ENCODE measurements at places on chromosomes 1 and 21.

GRCh38 chr1:176843352-176844297 lies 320.9 kb downstream of the ASTN1 start:
- DNase-seq: no peak

GRCh38 chr21:38806942-38807284 lies 1.2 kb downstream of the ETS2 start:
- DNase-seq: no peak

DNA sequence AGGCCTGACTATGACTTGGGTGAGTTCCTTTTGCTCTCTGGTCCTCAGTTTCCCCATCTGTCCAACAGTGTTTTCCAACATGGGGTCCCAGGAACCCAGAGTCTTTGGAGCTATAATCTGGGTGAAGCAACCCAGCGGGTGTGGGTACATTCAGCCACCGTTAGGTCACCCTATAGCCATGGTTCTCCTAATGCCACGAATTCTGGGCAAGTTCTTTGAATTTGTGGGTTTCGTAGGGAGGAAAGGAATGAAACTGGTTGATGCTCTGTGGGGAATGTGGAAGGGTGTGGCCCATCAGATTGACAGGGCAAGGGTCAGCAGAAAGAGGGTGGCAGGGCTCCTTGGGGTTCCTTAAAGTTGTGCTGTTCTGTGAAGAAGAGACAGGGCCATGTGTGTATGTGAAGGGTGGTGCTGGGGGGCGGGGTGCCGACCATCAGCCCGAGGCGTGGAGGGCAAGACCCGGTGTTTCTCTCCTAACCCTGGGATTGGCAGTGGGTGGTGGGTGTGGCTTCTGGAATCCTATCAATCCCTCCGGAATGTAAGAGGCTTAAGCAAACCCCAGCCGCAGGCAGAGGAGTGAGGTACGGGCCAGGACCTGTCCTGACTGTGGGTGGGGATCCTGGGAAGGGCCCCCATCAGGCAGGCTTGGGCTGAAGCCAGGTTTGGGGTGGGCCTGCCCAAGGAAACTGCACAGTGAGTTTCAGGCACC lies 35.5 kb upstream of the ZNF362 start:
- no peak for DNase-seq

DNA sequence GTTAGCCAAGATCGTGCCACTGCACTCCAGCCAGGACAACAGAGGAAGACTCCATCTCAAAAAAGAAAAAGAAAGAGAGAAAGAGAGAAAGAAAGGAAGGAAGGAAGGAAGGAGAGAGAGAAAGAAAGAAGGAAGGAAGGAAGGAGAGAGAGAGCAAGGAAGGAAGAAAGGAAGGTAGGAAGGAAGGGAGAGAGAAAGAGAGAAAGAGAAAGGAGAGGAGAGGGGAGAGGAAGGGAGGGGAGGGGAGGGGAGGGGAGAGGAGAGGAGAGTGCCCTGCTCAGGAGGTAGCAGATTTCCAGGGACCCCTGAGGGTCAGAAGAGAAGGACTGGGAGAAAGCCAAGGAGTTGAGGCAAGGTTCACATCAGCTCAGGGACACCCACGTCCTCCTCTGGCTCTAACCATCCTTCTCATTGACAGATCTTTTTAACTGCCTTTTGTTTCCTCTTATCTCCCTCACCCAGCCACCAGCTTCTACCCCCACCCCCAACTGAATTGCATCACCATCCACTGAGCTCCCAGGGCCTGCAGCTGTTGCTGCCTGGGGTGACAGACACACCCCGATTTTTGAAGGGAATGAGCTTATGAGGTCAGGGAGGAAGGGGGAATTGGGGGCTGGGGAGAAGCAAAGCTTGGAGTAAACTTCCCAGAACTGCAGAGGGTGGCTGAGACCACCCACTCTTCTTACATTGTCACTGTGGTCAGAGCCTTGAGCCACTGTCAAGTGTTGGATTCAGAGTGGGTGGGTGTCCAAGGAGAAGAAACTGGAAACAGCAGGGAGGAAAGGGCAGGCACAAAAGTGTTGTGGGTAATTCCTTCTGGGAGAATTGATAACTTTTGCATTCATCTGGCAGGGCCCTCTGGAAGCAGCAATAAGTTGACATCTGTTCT lies 91.6 kb downstream of the GLUL start:
- no peak for DNase-seq

DNA sequence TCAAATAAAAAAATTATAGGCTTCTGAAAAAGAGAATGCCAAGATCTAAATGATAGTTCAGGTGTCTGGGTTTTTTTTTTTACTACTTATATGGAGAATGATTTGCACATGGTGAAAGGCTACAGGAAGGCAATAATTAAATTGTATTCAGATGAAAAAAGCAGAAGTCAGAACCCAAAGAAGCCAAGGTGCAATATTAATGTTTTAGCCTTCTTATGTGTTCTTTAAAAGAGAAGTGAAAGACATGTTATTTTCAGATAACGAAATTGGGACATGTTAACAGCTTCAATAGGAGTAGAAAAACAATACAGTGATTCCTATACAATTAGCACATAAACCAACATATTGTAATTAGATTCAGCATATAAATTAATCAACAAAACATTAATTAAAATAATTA lies 452.9 kb upstream of the PRMT6 start:
- DNase-seq: no peak

- no peak for DNase-seq
Measured at GRCh38 chr1:206609229-206609991, 2.9 kb downstream of the EIF2D start.

DNA sequence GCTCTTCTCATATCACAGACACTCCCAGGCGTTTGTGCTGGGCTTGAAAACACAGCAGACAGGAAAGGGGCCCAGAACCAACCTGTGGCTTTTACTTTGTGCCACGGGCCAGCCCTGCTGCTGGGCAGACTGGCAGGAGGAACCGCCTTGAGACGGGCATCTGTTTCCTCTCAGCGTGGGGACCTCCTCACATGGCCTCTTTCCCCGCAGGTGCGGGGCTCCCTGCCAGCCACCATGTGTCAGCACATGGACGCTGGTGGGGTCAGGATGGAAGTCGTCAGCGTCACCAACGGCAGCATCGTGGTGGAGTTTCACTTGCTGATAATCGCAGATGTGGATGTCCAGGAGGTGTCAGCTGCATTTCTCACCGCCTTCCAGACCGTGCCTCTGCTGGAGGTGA lies 47.8 kb downstream of the UMODL1 start:
- no peak for DNase-seq

- no peak for DNase-seq
Measured at GRCh38 chr1:23366598-23366997, 3.0 kb downstream of the ZNF436 start.

GRCh38 chr1:78843111-78843510 lies 163.4 kb downstream of the ADGRL4 start:
- DNase-seq: no peak

DNA sequence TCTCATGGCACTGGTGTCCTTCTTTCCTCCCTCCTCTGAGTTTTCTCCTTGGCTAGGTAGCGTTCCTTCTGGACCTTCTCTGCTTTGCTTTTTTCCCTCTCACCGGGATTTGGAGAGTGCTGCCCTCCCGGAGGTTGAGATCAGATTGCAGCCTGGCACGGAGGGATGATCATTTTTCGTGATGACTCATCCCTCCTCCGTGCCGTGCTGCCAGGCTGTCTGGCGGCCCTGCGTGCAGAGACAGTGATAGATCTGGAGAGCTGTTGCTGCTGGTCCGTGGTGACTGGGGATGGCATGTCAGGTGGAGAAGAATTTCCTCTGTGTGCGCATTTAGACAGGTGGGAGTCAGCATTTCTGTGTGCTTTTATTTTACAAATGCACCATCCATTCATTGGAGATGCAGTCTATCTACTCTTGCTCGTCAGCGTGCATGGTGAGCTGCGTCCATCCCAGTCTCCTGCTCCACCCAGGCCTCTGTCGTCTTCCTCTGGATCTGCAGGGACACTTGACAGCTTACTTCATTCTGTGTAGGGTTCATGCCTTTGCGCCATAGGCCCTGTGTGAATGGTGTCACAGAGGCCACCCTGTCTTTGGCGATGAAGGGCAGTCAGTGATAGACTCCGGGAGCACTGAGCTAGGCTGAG lies 104.4 kb downstream of the PCBP3 start:
- DNase-seq: no peak

DNA sequence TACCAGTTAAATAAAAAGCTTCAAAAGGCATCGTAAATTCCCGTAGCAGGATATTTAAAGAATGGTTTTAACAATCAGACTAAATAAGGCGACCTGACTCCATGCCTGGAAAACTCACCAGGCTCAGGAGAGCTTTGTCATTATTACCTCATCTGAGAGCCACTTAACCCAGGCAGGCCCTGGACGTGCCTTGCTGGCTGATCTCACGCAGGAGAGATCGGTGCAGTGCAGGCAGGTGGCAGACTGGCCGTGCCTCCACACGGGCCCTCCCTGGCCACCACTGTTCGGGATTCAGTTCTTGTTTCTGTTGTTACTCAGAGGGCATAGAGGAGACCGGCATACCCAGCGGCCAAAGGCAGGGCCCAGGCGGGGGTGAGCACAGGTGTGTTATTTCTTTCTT lies 6.4 kb downstream of the MT1HL1 start:
- DNase-seq: no peak

DNA sequence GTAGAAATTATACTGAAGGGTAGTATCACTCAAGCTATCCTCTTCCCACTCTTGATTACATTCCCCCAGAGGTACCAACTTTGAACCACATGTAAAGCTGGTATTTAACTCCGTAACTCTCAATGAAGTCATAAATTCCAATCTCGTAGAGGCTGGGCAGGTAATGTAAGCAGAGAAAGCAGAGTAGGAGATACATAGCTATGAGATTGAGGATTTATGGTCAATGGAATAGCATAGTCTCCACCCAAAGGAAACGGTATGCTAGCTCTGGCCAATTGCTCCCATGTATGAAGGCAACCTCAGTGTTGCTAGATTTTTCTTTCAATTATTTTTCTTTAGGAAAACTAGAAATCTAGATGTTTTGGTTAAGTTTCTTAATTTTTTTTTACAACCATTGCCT lies 163.1 kb upstream of the NRIP1 start:
- no peak for DNase-seq

- no peak for DNase-seq
Measured at GRCh38 chr1:76068953-76069561, 5.5 kb upstream of the ST6GALNAC3 start.

GRCh38 chr1:104132382-104132973 lies 382.8 kb downstream of the AMY1C start:
- no peak for DNase-seq

DNA sequence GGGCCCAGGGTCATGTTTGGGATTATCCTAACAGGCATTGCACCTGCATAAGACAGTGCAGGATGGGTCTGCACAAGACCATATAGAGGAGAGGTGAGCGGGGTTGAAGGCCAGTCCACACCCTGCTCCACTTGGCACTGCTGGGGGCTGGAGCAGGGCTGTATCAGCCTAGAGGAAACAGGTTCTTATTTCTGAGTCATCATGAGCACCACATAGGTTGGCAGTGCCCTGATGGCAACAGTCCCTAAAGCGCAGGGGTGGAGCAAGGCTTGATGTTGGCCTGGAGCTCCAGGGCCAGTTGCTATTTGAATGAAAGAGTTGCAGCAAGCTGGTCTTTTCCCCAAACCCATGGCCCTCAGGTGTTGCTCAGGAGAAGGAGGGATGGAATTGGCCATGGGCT lies 29.8 kb upstream of the BMP8B start:
- no peak for DNase-seq

GRCh38 chr1:2972879-2973575 lies 48.2 kb upstream of the ACTRT2 start:
- no peak for DNase-seq

DNA sequence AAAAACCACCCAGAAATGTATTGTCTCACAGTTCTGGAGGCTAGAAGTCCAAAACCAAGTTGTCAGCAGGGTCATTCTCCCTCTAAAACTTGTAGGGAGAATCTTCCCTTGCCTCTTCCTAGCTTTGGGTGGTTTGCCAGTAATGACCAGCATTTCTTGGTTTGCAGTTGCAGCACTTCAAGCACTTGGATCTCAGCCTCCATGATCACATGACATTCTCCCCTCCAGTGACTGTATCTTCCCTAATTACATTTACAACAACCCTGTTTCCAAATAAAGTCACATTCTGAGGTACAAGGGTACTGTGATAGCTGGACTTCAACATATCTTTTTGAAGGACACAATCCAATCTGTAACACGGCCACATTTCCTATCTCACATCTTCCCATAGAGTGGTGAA lies 37.2 kb downstream of the EVI5 start:
- DNase-seq: no peak

GRCh38 chr21:17495680-17496079 lies 17.2 kb upstream of the CXADR start:
- no peak for DNase-seq

- DNase-seq: no peak
Measured at GRCh38 chr1:18681423-18681835, 50.8 kb downstream of the PAX7 start.

DNA sequence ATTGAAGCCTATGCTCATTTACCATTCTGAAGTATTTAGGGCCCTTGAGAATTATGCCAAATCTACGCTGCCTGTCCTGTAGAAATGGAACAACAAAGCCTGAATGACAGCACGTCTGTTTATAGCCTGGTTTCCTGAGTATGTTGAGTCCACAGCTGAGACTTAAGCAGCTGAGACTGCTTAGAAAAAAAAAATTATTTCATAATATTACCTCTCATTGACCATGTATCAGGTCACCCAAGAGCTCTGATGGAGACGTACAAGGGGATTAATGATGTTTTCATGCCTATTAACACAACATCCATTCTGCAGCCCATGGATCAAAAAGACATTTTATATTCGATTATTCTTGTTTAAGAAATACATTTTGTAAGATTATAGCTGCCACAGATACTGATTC lies 387.2 kb upstream of the NCAM2 start:
- DNase-seq: no peak

DNA sequence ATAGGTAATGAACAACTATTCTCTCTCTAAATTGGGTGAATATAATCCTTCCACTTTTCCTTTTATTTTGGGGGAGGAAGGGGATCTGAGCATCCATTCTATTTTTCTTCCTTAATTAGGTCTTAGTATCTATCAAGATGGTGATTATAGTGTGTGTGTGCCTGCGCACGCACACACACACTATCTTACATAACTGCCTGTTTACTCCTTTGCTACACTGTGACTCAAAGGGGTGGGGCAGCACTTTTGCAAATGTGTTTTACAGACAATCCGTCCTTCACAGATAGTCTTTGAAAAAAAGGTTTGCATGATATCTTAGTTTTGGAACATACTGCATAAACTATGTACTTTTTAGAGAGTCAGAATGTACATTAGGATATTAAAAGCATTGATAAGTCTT lies 191.5 kb downstream of the SDCCAG8 start:
- no peak for DNase-seq

- no peak for DNase-seq
Measured at GRCh38 chr1:22373252-22373651, 78.4 kb upstream of the ZBTB40 start.
